ENCODE measurements at places on chromosomes 5 and 9.

- no peak for DNase-seq
Observed at GRCh38 chr5:93092349-93093105, 488.5 kb downstream of the NR2F1-AS1 start.

GRCh38 chr5:157877821-157878220, 18.9 kb upstream of the CLINT1 start:
- no peak for DNase-seq

DNA sequence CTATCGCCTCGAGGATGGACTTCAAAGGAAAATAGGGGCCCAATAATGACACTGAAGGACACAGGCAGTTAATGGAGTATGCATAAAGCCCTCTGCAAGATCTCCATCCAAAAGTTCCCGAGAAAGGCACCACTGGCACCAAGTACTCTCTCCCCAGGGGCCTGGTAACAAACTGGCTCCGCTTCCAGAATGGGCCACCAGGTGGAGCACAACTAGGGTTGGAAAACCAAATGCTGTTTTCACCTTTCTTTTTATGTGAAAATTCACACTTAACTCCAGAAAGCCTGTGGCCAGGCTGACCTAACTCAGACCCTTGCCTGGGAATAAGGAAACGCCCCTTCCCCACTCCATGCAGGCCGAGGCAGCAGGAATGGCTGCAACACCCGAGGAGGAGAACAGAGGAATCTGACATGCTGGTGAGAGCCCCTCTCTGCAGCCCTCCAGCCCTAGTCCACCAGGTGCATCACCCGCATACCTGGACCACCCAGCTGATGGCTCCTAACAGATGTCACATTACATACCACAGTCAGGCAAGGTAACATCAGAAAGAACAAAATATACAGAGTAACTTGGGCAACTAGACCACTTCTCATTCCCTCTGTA, 42.8 kb downstream of the CAMSAP1 start:
- no peak for DNase-seq

DNA sequence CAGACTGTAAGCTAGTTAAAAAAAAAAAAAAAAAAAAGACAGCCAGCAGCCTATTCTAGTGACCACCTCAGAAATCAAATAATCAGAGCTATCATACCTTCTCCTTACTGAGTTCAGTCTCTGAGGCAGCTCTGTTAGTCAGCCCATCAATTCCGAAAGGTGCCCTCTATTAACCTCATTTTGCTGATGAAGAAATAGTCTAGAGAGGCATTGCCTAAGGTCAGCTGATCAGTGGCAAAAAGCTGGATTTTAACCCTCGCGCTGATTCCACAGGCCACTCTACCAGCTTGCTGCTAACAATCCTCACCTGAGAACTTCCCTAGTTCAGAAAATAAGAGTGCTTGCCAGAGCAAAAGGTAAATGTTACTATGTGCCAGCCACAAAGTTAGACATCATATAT, 172.0 kb downstream of the DENND1A start:
- DNase-seq = no peak

DNA sequence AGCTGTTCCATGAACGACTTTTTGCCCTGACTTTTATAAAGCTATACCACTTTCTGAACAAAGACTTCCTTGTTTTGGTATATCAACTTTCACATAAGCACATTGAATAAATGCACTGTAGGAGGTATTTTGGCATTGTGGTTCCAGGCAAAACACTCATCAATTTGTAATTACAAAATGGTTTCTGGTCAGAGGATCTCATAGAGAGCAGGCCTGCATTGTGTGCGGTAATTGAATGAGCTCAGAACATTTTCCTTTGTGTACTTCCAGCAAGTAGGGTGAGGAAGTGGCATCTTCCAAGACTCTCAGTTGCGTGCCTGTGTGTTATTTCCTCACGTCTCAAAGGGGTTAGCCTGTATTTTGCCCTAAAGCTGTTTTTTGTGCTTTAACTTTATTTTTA, 89.2 kb downstream of the PDE6A start:
- DNase-seq = no peak

DNA sequence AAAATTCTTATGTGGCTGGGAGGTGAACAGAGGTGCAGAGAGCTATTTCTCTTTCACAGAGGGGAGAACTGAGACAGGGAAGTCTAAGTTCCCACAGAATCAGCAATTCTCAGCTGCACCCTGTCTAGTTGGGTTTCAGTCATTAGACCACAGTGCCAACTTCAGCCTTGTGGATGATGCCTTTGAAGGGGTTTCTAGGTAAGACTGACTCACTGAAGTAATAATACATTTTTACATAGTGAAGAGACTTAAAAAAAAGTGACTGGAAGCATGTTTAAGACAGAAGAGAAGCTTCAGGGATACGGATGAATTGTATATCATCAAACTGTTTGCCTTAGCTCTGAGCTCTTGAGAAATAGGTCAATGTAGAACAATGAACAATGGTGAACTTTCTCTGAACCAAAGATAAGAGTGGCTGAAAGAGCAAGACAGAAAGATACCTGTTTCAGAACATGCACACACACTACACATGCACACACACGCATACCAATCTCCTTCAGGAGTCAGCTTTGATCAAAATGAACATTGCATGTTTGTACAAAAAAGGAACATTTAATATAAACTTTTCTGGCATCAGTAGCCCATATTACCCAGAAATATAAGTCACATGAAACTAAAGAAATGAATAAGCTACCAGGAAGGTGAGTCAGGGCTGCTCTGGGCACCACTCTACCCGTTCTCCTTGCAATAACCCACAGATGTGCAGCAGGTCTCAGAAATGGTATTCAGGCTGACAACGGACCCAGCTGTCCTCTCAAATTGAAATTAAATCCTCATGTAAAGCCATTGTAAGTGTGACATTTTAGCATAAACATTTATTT, 12.6 kb upstream of the FYB1 start:
- no peak for DNase-seq

GRCh38 chr9:37747271-37747753, 6.3 kb upstream of the TRMT10B start:
- DNase-seq = no peak

DNA sequence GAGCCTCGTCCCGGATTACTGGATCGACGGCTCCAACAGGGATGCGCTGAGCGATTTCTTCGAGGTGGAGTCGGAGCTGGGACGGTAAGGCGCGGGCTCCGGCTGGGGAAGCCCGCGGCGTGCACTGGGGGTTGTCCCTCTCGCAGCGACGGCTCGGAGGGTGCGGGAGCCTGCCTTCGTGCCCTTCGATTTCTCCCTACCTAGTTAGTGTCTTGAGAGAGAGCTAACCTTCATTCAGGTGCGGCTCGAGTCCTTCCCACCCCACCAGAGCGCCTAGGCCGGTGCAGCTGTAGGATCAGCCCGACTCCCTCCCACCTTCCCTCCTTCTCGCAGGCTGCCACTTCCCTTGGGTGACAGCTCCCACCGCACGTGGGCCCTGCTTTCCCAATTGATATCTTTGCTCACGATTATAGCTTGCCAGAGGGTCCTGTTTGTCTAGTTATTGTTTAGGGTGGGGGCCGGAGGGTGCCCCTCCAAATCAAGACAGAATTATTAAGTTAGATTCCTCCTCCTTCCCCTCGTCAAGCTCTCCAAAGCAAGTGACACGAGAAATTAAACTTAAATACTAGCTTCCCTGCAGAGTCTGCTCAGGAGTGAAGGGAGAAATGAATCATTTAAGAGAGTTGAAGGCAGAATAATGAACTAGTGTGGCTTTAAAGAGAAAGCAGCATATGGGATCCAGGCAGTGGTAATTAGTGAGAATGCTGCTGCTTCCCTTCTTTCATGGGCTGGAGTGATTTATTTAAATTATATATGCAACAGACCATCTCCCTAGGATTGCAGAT, 569 bp downstream of the CAMK4 start:
- peak; percentile 61 for DNase-seq

- no peak for DNase-seq
Observed at GRCh38 chr5:128522336-128522735, 15.7 kb downstream of the FBN2 start.

- DNase-seq = no peak
Observed at GRCh38 chr9:76616780-76617179, 147.5 kb upstream of the PCA3 start.

DNA sequence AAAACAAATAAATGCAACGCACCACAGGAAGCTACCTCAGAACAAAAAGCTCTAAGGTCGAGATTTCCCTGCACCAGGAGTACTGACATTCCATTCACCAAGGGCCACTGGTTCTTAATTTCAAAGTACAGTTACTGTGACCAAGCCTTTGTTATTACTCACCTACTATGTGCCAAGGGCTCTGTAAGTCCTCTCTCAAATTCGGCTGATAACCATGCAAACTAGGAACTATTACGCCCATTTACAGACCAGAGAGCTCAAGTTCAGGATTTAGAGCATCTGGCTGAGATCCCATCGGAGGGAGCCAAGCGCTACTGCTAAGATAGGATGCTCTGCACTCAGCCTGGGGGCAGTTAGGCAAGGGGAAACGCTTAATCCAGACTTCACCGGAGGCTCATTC, 5.6 kb downstream of the MYO10 start:
- no peak for DNase-seq

- no peak for DNase-seq
Observed at GRCh38 chr9:95333426-95333825, 15.9 kb upstream of the FANCC start.

- DNase-seq = no peak
Observed at GRCh38 chr9:4328723-4329122, 28.9 kb upstream of the GLIS3 start.

- peak; percentile 67 for DNase-seq
Observed at GRCh38 chr9:23820451-23821374, 5.3 kb downstream of the ELAVL2 start.

GRCh38 chr9:89676281-89676680, 71.5 kb downstream of the GADD45G start:
- no peak for DNase-seq

DNA sequence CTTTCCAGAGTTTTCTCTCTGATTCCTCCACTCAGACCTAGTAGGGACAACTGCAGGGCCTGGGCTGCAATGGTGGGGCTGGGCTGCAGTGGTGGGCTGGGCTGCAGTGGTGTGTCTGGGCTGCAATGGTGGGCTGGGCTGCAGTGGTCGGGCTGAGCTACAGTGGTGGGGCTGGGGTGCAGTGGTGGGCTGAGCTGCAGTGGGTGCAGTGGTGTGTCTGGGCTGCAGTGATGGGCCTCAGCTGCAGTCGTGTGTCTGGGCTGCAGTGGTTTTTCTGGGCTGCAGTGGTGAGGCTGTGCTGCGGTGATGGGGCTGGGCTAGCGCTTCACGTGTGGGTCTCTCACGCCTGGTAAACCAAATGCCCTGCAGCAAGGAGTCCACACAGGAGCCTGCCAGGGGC, 27.4 kb downstream of the ABO start:
- DNase-seq = no peak

DNA sequence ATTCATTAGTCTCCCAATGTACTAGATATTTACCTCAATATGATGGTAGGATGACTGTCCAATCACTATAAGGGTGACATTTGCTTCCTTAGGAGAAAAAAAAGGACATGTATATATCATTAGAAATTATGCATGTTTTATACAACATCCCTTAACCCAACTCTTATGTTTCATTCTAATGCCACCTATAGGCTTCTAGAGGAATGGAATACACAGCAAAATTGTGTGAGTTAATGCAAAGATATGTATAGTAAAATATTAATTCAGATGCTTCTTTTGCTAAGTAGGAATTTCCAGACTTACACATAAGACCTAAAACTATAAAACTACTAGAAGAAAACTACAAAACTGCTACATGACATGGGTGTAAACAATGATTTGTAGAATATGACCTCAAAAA, 3.5 kb downstream of the PRXL2C start:
- no peak for DNase-seq

DNA sequence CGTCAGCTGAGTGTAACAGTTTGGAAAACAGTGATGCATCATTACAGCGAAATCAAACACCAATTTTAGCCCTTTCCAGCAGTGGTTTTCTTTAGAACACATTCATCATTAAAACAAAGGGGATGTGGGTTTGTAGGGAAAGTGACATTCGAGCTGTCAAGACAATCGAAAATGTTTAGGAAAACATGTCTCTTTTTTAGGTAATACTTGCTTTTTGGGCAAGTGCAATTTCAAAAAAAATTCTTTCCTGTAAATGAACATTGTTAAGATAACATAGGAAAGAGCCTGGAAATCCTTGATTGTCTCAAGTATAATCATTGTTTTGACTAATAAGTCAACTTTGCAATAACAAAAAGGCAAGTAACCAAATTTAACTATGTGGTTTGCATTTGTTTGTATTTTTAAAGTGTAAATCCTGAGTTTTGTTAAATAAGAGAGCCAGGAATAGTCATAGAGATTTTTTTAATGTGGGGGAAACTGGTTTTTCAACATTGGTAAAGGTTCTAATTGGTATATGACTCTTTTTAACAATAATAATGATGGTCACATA, 182.5 kb downstream of the TTLL11 start:
- no peak for DNase-seq

DNA sequence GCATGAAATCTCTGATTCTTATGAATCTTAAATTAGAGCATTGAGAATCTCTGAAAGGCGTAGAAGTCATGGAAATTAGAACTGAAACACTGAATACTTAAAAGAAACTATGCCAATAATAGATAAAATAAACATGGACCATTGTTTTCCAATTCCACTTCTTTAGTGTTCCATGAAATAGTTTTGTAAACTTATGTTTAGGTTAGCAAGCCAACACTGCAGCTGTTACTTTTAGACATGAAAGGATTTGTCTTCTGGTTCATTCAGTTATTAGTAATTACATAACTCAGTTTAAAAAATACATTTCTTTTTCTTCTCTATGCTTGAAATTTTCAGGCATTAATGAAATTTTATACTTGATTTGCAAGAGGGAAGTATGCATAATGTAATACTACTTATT, 733.4 kb upstream of the NUDT12 start:
- no peak for DNase-seq

DNA sequence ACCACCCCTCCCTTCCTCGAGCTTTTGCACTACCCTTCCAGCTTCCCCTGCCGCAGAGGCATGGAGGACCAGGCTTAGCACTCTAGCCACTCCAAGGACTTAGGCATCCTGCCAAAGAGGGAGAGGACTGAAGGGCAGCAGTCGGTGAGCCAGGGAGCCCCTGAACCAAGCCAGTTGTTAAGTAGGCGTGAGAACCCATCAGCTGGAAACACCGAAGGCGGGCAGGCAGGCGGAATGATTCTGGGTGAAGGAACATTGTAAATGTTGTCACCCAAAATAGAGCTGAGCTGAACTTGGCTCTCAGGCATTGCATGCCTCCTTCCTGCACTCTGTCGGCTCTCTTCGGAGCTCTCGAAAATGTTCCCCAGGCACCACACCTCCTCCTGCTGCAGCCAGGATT, 42.8 kb downstream of the NRG2 start:
- DNase-seq = no peak

Data from RWPE2 (cell line).